ENCODE measurements at places on chromosomes 2 and 18. TPM values are rescaled to one million over a fixed set of nuclear protein-coding genes. Genes with fewer than 3 reads are reported as not detected.

DNA sequence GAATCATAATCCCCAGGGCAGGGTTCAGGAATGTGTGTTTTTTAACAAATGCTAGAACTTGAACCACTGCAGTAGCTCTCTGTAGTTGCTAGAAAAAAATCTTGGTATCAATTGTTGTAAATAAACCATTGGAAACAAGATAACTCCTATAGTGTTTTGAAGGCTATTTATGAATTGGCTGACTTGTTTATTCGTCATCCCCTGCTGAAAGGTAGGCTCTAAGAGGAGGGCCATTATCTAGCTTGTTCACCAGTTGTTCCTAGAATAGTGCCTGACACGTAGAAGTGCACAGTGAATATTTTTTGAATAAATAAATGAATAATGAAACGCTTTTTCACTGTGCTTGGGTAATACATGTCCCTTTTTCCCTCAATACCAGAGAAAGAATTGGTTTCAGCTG lies 211.4 kb downstream of the BABAM2 start:
- DNase-seq = no peak

DNA sequence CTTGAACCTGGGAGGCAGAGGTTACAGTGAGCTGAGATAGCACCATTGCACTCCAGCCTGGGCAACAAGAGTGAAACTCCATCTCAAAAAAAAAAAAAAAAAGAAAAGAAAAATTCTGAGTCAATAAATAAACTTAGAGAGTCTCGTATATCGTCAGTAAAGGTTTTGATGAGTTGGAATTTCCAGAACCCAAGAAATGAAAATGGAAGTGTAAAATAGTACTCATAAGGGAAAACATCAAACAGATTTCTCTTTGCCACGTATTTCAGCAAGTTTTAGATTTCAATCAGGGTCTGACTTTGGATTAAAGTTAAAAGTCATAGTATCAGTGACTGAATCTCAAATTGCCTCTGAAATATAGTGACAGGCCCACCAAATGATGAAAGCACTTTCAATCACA lies 71.4 kb upstream of the SPOPL start:
- no peak for DNase-seq

Gene REL
- 10.0 TPM for total RNA-seq

Gene ZNF804A
- 2.2 TPM for total RNA-seq

- DNase-seq = no peak
Measured at GRCh38 chr2:176794392-176794791, 418.2 kb upstream of the HNRNPA3 start.

Gene SPATA3
- not detected for total RNA-seq

GRCh38 chr2:64646007-64646880 lies 7.5 kb downstream of the SERTAD2 start:
- DNase-seq = peak; percentile 76

Gene POTEF
- total RNA-seq = 7.2 TPM

- DNase-seq = no peak
Measured at GRCh38 chr2:60884800-60885199, 3.4 kb downstream of the REL start.

Gene CD8B
- total RNA-seq = not detected

- DNase-seq = no peak
Measured at GRCh38 chr2:162385536-162385935, 41.6 kb downstream of the GCA start.

- DNase-seq = no peak
Measured at GRCh38 chr2:215290980-215291599, 20.8 kb upstream of the ATIC start.
